ENCODE measurements at places on chromosomes 1 and 21.
A peak's percentile ranks its signal among the peaks of the same experiment; 100 is the strongest.

GRCh38 chr1:234234199-234234598, 139.1 kb upstream of the COA6 start:
- DNase-seq: peak; percentile 26

DNA sequence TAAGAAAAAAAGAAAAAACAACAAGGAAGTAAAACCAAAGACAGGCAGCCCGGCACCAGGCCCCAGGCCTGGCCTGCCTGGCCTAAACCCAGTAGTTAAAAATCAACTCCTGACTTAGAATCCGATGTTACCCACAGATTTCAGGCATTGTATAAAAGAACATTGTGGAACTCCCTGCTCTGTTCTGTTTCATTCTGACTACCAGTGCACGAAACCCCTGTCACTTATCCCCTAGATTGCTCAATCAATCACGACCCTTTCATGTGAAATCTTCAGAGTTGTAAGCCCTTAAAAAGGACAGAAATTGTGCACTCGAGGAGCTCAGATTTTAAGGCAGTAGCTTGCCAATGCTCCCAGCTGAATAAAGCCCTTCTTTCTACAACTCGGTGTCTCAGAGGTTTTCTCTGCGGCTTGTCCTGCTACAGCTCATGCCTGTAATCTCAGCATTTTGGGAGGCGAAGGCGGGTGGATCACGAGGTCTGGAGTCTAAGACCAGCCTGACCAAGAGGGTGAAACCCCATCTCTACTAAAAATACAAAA, 15.6 kb upstream of the MYOCOS start:
- peak; percentile 28 for DNase-seq

GRCh38 chr1:244207935-244208244, 156.8 kb downstream of the ZBTB18 start:
- no peak for DNase-seq

DNA sequence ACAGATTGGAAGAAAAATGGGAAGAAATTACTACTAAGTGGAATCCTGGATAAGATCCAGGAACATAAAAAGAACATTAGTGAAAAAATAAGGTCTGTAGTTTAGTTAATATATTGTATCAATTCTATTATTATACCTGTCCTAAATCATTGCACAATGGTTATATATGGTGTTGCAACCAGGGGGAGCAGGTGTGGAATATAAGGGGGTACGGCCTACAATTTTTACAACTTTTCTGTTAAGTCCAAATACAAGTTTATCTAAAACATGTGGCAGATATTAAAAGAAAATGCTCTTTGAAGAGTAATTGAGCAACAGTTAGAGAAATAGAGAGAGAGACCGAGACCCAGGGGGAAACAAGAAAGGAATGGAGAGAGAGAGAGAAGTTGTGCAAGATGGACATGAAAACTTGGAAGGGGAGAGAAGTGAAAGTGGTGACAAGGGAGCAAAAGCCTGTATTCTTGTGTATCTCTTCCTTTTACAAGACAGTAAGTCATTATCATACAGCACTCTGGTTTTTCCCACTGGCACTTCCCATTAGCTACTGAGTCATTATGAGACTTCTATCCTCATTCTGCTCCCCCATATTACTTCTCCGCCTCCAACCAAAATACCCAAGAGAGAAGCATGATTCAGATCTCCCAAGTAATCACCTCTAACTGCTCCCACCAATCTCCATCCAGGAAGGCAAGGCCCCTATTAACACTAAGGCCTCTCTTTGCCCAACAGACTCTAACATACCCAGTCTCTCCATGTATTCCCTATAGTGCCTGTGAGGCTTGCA, 22.3 kb upstream of the TRAF3IP3 start:
- no peak for DNase-seq

DNA sequence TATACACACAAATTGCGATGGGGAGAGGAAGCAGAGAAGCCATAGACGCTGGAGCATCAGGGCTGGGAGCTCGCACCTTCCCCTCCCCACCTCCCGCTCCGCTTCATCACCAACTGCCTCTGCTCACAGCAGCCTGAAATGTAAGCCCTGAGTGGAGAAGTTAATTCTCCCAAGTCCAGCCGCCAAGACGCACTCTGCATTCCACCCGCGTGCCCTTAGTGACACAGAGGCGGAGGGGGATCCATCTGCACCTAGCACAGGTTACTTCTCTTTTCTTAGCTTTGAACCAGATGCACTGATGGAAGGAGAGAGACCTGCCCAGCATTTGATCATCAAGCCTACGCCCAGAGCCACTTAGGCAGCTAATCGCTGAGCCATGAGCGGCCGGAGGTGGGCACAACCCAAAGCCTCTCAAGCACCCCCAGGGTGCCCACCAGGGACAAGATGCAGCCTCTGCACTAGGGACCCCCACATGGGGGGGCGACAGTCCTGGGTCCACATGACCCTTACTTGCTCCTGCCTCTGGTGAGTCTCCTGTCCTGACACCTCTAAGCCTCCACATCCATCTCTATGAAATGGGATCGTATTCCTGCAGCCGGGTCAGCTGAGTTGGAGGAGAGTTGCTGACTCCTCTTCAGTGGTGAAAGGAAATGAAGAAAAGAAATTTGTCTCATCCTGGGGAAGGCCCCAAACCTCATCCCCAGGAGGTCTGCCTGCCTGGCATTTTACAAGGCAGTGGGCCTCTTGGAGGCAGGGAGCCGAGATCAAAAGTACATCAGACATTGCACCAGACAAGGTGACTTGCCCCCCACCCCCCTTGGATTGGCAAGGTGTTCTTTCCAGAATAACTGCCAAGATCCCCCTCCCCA, 316.2 kb downstream of the MATN1 start:
- DNase-seq: peak; percentile 32

DNA sequence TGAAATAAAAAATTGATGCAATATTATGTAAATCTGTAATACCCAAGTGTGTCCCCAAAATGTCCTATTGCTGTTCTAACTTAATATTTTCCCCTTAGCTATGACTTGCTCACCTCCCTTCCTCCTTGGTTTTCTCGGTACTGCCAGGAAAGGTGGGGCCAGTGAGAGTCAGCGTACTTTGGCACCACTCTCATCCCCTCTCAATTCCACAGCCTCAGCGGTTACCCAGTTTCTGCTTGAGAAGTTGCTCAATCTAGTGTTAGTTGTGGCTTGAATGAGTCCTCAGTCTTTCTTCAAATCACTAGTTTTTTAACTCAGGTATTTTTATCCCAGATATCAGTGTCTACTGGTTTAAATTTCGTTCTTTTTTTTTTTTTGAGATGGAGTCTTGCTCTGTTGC, 32.3 kb downstream of the BCAS2 start:
- no peak for DNase-seq

- no peak for DNase-seq
These were observed 22.2 kb upstream of the HPDL start for GRCh38 chr1:45304311-45305081.

GRCh38 chr1:222240536-222241181, 307.2 kb downstream of the HHIPL2 start:
- DNase-seq: peak; percentile 27

- no peak for DNase-seq
These were observed 38.0 kb upstream of the HLX start for GRCh38 chr1:220841293-220841692.

GRCh38 chr1:39427374-39427773, 64.1 kb upstream of the BMP8A start:
- no peak for DNase-seq

- DNase-seq: no peak
These were observed 118.2 kb downstream of the FOXD2 start for GRCh38 chr1:47555841-47556560.

DNA sequence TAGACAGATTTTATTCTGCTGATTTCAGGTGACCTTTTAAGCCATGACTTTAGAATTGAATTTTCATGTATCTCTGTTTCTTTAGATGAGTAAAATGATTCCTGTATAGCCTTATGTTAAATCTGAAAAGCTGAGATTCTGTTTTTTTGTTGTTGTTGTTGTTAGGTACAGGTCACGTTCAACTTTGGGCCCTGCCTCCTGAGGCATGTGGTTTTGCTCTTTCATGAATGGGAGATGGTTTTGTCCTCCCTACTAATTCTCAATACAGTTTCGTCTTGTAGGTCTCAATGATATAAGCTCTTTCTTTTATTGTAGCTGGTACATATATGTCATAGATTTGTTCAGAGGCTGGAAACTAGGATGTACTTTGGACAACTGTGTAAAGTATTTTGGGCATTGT, 79.6 kb downstream of the CDC14A start:
- no peak for DNase-seq

DNA sequence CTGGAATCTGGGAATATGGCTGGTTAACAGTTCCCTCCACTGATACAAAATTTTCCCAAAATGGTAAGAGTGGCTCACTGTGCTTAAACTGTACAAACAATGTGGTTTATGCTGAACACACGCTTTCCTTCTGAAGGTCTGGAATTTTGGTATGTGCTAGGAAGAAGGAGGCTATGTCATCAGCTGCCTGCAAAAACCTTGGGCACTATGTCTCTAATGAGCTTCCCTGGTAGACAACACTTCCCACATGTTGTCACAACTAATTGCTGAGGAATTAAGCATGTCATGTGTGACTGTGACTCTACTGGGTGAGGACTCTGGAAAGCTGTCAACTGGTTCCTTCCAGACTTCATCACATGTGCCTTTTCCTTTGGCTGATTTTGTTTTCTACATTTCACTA, 29.2 kb downstream of the IPP start:
- no peak for DNase-seq

DNA sequence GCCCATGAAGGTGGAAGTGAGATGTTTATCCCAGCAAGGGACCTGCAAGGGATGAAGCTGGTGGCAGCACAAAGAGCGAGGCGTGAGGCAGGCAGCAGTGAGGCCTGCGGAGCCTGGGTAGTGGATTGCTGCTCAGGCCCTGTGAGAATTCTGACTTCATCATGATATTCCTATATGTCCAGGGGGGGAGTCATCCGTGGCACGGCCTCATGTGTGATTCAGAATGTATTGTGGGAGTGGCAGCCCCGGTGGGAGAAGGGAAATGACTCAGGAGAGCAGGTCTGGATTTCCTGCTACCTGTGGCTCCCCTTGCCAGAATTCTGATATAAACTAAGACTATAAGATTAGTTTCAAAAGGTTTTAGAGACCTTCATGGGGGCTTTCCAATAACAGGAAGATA, 240.9 kb downstream of the CAMTA1 start:
- DNase-seq: no peak

GRCh38 chr1:200262326-200262965, 147.4 kb downstream of the ZNF281 start:
- no peak for DNase-seq

DNA sequence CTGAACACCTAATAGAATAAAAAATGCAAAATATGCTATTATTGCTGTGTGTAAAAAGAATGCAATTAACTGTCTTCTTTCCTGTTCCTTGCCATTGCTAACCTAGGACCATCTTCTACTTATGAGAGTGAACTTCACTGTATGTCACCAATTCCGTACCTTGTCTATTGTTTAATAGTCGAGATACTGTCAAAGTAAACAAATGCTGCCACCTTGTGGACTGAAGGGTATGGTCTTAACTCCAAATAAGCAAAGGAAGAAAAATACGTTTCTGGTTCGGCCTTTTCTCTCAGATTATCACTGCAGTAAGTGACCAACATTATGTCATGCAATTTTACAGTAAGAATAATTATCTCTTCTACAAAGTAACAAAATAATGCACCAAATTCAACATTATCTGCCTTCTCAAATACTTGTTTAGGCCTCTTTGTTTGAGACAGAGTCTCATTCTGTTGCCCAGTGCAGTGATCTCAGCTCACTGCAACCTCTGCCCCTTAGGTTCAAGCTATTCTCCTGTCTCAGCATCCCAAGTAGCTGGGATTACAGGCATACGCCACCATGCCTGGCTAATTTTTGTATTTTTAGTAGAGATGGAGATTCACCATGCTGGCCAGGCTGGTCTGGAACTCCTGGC, 133.4 kb downstream of the COP1 start:
- peak; percentile 74 for DNase-seq

GRCh38 chr1:21623410-21623961, 45.7 kb downstream of the RAP1GAP start:
- no peak for DNase-seq

DNA sequence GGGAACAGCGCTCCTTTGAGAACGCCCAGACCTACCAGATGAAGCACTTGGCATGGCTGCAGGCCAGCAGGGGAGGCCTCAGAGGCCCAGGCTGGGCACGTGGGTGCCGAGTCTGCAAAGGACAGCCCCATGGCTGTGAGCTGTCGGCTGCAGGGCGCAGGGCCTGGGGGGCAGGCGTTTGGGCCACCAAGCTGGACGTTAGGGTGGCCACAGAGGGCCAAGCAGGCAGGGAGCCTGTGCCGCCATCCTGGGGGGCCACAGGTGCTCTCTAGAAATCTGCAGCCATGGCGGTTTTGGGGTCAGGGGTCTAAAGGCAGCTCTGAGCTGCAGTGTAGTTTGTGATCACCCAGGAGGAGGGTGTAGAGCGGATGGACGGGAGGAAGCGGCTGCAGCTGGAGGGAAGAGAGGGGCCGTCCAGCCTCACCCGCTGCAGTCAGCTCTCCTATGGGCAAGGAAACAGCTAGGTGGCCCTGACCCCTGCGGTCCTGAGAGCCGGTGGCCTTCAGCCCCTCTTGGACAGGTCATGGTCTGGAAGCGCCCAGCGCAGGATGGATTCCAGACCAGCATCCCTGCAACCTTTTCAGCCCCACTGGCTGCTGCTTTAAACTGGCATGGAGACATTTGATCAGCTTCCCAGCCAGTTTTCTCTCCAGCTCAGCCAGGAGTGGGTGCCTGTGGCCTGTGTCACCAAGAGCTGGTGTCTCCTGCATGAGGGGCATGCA, 11.0 kb downstream of the IBA57 start:
- no peak for DNase-seq

DNA sequence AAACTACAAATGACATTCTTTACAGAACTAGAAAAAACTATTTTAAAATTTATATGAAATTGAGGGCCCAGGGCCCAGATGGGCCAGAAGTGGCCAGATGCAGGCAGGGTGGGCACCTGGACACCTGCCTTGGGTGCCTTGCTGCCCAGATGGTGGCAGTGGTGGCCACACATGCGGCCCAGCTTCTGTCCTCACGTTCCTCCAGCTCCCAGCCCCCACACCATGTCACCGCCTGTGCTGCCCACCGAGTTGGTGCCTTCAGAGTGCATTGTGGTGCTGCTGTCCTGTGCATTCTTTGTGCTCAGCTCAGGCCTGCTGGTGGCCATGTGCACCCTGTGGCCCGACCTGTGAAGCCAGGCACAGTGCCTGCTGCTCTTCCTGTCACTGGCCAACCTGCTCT, 216.8 kb upstream of the CXADR start:
- no peak for DNase-seq

- no peak for DNase-seq
These were observed 27.7 kb downstream of the CR1L start for GRCh38 chr1:207672522-207673130.

DNA sequence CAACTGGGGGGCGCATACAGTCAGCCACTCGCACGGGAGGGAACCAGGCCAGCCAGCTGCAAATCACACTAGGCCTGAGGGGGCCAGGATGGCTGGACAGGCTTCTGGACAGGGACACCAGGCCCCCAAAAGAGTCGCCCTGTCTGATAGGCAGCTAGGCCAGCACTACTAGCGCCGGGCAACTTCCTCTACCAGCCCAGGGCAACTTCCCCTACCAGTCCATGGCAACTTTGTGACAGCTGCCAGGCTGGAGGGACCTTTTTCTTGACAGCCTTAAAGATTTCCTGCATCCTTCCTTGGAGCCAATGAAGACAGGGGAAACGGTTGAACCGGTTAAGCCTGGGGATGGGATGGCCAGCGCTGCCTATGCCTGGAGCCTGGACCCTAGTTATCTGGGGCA, 5.1 kb downstream of the IFFO2 start:
- no peak for DNase-seq

All from umbilical cord (tissue), 2 donors.